ENCODE measurements at places on chromosomes 12 and 14.

GRCh38 chr14:102579696-102580549, 12.5 kb upstream of the RCOR1 start:
- DNase-seq, result no peak

DNA sequence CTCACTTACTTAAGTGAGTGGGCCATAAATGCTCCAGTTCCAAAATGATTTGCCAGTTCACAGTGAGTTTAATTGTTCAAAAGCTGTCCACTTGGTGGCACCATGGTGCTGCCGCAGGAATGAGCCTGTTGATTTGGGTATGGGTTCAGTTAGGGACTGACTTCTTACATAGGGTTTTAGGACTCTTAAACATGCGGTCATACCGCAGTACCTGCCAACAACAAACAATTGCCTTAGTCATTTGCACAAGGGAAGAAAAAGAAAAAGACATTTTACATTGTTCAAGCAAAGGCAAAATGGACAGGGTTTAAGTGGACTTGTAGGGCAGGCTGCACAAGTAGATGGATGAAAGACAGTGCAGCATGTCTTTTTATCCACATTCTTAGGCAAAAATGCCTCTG, 80.0 kb upstream of the DBX2 start:
- no peak for DNase-seq

GRCh38 chr12:79870916-79871315, 64.0 kb downstream of the PPP1R12A start:
- DNase-seq, result no peak

- DNase-seq, result no peak
Measured at GRCh38 chr14:93103392-93104080, 12.2 kb downstream of the ITPK1 start.

DNA sequence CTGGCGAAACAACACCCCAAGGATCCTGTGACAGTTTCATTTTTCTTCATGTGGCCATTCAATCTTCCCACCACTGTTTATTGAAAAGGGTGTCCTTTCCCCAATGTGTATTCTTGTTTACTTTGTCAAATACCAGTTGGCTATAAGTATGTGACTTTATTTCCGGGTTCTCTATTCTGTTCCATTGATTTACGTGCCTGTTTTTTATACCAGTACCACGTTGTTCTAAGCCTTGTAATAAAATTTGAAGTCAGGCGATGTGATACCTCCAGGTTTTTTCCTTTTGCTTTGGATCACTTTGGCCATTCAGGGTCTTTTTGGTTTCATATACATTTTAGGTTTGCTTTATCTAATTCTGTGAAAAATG, 9.1 kb upstream of the MGAT4C start:
- DNase-seq, result no peak

GRCh38 chr12:101769865-101770264, 30.6 kb upstream of the SYCP3 start:
- DNase-seq, result no peak

DNA sequence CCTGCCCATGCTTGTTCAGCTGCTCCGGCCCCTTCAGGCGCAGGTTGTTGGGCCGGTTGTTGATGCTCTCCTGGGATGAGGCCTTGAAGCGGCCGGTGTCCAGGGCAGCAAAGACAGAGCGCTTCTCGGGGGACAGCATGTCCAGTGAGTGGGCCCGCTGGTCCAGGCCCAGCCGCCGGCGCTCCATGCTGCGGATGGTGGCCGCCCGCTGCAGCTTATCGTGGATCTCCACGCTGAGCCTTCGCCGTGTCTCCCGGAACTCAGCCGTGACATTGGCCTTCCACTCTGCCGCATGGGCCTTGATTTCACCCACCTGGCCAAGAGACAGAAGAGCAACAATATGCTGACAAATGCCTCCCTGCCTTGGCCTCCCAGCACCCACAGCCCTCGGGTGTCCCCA, 137.2 kb downstream of the KCNK10 start:
- no peak for DNase-seq

DNA sequence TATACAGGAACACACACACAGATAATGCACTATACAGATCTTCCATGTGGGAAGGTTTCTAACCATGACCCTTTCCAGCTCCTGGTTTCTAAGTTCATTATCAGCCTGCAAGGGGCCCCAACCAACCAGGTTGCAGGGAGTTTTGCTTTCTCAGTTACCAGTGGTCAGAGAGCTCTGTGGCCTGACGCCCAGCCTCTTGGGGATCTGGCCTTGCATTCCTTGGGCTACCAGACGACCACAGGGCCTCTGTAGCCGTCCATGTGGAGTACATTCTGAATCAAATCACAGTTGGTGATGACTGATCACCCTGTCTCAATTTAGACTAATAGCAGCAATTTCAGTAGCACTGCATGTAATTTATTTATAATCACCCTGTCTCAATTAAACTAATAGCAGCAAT, 47.5 kb downstream of the PAH start:
- no peak for DNase-seq

GRCh38 chr12:121651320-121651719, 18.1 kb downstream of the MORN3 start:
- DNase-seq, result no peak

- DNase-seq, result no peak
Measured at GRCh38 chr12:96824838-96825236, 82.2 kb upstream of the NEDD1 start.

- DNase-seq, result no peak
Measured at GRCh38 chr14:61584331-61584741, 111.0 kb upstream of the HIF1A start.

DNA sequence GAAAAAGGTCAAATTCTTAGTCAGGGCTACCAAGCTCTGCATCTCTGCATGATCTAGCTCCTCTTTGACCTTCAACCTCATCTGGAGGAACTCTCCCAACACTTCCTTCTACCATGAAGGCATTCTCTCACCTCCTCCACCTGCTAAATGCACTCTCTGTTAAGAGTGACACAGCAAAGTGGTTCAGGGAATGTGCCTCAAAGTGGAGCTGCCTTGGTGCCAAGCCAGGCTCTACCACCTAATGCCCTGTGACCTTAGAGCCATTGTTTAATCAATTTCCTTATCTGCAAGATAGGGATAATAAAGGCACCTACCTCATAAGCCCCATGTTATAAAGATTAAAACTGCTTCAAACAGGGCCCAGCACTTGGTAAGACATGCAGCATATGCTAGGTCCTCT, 236.7 kb downstream of the ANO2 start:
- DNase-seq, result no peak

DNA sequence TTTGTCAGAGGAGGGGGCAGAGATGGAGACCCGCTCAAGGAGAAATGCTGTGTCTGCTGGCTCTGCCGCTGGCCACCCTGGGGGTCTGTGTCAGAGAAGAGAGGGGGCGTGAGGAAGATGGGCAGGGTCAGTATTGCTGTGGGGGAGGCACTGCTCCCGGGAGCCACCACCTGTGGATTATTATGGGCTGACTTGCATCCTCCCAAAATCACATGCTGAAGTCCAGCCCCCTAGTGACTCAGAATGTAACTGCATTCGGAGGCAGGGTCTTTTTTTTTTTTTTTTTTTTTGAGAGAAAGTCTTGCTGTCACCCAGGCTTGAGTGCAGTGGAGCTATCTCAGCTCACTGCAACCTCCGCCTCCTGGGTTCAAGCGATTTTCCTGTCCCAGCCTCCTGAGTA, 12.3 kb downstream of the ABCD4 start:
- DNase-seq, result no peak

DNA sequence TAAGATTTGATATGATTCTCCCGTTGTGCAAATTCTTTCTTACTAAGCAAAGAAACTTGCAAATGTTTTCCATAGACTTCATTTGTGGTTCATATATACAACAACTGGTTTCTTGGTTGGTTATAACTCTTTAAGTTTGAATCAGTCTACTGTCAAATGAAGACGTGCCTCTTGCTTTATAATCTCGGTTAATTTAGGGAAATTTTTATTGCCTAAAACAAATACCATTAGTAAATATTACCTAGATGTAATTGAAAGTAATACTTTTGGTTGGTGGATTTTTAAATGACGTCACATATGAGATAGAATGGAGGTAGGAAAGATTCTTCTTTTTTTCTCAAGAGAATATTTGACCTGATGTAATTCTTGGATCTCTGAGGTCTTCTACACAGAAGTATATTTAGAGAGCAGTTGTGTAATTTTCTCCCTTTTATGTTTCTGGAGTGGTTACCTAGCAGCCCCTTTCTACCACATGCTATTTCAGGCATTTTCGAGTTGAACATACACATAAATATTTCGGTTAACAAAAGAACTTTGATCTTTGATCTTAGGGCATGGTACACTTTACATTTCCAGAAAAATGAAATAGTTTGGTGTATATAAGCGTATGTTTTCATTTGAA, 1.7 kb downstream of the ATF7IP start:
- DNase-seq, result no peak

GRCh38 chr12:106417926-106418910, 60.7 kb downstream of the POLR3B start:
- no peak for DNase-seq

DNA sequence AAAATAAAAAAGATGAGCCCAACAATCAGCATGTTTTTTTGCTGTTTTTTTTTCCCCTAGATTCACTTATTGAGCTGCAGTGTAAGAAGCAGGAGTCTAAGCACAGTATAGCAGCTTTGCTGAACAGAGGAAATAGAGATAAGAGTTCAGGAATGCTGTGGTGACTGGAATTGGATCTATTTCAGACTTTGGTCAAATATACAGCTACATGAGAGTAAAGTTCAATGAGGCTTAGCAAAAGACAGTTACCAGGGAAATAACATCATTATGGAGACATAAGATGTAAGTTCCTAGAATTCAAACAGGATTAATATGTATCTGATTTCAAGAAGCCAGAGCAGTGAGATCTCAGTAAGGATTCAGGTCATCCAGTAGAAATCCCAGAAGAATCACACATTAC, 613.0 kb downstream of the RPS29 start:
- DNase-seq, result no peak

GRCh38 chr12:46024099-46024498, 33.7 kb upstream of the SCAF11 start:
- no peak for DNase-seq

GRCh38 chr12:60230056-60230455, 634.2 kb downstream of the SLC16A7 start:
- DNase-seq, result no peak

GRCh38 chr14:87044807-87045206, 948.2 kb downstream of the GALC start:
- no peak for DNase-seq

GRCh38 chr12:90896164-90896563, 58.8 kb downstream of the CCER1 start:
- DNase-seq, result no peak

GRCh38 chr14:50036211-50036610, 80.2 kb downstream of the VCPKMT start:
- no peak for DNase-seq

GRCh38 chr12:81176796-81177195, 98.9 kb downstream of the ACSS3 start:
- no peak for DNase-seq

DNA sequence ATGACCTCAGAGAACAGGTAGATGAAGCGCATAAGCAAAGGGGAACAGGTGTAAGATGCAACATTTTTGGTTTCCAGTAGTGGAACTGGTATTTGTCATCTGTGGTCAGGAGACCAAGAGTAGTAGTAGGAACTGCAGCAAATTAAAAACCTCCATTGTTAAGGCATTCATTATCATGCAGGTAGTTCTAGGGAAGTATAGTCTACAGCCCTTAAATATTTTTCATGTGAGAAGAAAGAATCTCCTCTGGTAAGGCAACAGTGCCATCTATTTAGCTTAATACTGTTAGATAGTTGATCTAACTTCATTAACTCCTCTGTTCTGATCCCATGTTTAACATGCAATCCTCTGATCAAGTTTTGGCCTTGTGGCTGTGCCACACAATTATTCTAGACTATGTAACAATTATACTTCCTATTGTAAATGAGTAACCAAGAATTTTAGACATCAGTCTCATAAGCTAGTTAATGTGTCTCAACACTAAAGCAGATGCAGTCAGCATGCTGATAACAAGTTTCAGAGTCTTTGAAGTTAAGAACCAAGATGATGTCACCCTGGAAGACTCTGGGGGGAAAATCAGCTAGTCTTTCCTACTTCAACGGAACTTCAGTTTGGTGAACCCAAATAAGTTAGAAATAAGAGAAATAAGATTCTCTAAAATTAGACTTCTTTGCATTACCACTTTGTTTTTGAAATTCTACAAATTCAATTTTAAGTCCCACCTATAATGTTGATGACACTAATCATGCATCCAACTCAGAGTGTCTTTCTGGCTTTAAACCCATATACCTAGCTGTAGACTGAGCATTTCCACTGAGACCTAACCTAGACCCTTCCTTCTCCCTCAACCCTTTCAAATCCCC, 70.9 kb downstream of the STXBP6 start:
- DNase-seq, result no peak

- no peak for DNase-seq
Measured at GRCh38 chr12:113658006-113658655, 186.5 kb upstream of the LHX5 start.

GRCh38 chr12:51493281-51493680, 68.7 kb downstream of the SLC4A8 start:
- DNase-seq, result no peak

GRCh38 chr12:101773650-101774162, 34.4 kb upstream of the SYCP3 start:
- DNase-seq, result no peak
